Stimulated activated CD8-positive, alpha-beta memory T cell treated with anti-CD3 and anti-CD28 coated beads, Interleukin-4, amount 100 ng/mL, for 4 hours (primary cell): ENCODE measurements at places on chromosomes 11 and 22.

DNA sequence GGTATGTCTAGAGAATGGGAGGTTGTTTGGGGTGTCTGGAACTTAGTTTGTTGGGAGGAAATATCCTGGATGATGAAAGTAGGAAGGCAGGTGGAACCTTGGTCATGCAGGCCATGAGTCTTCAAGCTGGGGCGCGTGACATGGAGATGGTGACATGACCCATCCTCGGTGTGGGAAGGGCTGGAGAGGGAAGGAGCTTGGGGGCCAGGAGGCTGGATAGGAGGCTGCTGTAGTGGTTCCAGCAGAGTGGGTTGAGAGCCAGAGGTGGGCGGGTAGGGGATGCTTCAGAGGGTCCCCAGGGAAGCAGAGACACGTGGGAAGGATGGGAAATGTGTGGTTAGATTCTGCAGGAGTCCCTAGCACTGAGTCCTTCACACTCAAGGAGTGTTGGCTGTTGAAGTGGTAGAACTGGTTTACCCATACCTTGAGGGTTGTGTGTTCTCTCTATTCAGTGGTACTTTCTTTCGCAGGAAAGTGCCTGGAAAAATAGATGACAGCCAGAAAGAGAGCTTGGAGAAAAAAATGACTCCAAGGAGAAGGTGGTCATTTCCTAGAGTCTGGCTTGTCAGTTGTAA lies 56.8 kb downstream of the LDLRAD3 start:
- no peak for DNase-seq

DNA sequence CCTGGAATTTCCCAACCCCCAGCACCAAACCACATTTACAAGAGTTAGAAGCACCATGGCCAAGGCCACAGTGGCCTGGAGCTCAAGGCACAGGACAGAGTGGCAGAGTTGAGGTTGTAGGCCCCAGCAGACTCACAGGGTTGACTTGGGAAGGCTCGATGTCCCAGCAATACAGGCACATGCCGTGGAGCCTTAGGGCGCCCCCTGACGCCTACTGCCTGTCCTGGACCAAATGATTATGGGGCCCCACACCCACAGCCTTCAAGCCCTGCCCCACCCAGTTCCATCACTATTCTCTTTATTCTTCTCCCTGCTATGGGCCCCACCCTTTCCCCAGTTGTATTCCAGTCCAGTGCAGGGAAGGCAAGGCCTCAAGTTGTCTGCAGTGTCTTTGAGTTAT lies at the start of gene CCDC179:
CCDC179 (minus strand) TSS at position 234 of the 400 bp plus-strand sequence; CDS start at position 181, 53 bp downstream.
- no peak for DNase-seq

- DNase-seq: no peak
Observed at GRCh38 chr11:44979543-44980399, 29.1 kb upstream of the TP53I11 start.

DNA sequence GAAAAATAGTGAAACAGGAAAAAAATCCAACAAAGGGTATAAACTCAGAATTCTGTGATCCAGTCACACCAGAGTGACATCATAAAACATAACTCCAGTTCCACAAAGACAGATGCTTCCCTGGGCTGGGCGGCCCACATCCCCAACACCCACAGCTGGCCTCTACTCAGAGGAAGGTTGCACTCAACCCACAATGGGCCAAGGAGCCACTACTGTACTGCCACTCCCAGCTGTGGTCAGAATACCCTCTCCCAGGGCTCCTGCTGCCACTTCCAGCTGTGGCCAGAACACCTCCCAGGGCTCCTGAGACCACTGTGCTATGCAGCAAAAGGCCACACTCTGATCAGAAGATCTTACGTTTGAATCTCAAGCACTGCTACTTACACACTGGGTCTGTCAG lies 18.3 kb downstream of the SMCO4 start:
- DNase-seq: no peak
